Effector memory CD4-positive, alpha-beta T cell (primary cell): ENCODE measurements at places on chromosomes 16 and 17.

- no peak for DNase-seq
Observed at GRCh38 chr17:42325026-42325425, 36.7 kb downstream of the STAT5A start.

DNA sequence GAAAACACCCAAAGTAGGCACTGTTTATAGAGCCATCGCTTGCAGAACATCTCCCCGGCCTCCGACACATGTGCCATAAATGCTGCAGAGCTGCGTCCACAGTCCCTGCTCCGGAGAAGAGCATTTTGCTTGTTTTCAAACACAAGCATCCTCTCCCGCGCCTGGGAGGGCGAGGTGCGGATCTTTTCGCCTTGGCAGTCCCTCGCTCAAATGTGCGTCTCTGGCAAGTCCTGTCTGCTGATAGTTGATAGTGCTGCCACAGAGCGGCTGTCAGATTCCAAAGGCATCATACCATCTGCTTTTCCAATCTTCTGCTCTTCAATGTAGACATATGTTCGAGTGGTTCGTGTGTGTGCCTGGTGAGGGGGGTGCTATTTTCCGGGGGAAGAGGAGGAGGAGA, 603.7 kb downstream of the MAF start:
- DNase-seq, result no peak

GRCh38 chr17:21090902-21091618, 35.7 kb upstream of the DHRS7B start:
- DNase-seq, result no peak

GRCh38 chr17:17044846-17045561, 2.7 kb downstream of the MPRIP start:
- no peak for DNase-seq

GRCh38 chr17:44115585-44116415, 7.6 kb downstream of the HDAC5 start:
- DNase-seq, result no peak

- no peak for DNase-seq
Observed at GRCh38 chr17:77489893-77490255, 349.1 kb downstream of the SEC14L1 start.
